Activated CD4-positive, CD25-positive, alpha-beta regulatory T cell treated with anti-CD3 and anti-CD28 coated beads, Interleukin-2, amount 50 U/mL, for 16 hours (primary cell): ENCODE measurements at places on chromosomes 12 and 14.

- DNase-seq = no peak
Measured at GRCh38 chr14:101207897-101208296, 304.4 kb upstream of the RTL1 start.

DNA sequence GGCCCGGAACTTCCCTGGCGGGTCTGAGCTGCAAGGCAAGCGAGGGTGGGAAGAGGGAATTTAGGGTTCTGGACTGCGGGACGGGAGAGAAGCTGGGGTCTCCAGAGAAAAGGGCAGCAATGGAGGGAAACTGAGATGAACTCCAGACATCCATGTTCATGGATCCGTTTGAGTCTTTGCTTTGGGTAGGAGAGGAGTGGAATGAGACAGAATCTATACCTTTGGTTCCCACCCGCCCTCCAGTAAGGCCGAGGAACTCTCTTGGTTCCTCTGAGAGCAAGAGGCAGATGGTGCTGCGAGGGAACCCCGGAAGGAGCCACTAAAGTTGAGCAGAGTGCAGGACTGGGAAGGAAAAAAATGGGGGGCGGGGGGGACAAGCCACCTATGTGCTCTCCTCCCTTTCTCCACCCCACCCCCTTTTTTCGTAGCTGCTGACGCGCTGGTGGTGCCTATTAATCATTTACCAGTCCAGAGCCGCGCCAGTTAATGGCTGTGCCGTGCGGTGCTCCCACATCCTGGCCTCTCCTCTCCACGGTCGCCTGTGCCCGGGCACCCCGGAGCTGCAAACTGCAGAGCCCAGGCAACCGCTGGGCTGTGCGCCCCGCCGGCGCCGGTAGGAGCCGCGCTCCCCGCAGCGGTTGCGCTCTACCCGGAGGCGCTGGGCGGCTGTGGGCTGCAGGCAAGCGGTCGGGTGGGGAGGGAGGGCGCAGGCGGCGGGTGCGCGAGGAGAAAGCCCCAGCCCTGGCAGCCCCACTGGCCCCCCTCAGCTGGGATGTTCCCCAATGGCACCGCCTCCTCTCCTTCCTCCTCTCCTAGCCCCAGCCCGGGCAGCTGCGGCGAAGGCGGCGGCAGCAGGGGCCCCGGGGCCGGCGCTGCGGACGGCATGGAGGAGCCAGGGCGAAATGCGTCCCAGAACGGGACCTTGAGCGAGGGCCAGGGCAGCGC lies 1.2 kb downstream of the SSTR1 start:
- no peak for DNase-seq

DNA sequence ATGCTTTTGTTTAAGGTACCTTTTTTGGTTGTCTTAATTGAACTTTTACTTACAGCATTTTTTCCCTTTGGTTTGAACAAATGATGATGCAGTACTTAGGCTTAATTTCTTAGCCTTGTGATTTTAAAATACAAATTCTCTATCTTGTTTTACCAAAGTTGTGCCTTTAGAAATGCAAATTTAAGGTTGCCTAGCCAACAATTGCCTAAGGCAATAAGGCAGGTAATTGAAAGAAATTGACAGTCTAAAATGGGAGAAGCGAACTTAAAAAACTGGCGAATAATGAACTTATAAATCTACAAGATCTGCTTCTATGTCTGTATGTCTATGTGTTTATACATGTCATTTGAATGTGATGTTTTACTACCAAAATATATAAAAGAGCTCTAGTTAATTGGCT lies 23.6 kb upstream of the CD69 start:
- DNase-seq = no peak

DNA sequence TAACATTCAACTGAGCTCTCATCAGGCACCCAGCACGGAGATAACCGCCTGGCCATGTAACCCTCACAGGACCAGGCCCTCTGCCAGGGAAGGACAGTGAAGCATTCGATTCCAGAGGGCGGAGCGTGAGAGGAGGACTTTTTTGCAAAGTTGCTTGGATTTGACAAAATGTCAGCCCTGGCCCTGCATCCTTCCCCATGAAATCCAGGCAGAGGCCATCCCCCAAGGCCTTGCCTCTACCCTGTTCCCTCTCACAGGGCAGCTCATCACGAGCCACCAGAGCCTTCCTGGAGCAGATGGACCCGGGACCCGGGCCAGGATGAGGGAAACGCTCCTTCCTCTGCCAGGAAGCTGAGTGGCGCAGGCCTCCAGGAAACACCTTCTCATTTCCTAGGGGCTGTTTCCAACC lies 17.0 kb downstream of the CAMKK2 start:
- no peak for DNase-seq

DNA sequence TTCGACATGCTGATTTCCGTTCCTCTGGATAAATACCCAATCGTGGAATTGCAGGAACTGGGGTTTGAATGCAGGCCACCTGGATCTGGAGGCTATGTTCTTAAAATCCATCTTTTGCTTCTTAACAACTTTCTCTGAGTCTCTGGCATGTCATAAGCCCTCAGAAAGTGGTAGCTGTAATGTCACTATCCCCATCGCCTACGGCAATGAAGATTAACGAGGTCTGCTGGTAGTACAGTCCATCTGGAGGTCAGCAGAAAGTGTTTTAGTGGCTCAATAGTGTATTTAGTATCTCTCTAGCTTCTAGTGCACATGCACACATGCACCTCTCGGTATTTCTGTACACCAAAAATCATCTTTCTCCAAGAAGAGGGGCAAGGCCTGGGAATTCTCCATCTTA lies 130.3 kb upstream of the NOS1 start:
- no peak for DNase-seq

- no peak for DNase-seq
Measured at GRCh38 chr12:28172434-28173030, 17.7 kb upstream of the CCDC91 start.

DNA sequence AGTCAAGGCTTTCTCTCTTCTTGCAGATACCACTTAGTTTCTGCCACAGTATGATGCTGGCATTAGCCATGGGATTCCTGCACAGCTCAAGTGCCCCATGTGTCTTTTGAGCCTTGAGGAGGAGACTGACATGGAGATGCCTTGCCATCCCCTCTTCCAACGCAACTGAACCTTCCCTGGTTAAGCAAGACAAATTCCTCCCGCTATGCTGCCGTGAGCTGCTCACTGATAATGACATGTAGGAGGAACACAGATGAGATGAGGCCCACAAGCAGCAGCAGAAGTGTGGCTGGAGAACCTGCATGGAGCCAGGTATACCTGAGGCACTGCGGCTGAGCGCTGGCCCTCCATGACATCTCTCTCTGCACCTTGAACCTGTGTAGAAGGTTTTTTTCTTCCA lies 15.4 kb upstream of the PPP1R1A start:
- DNase-seq = no peak

- DNase-seq = no peak
Measured at GRCh38 chr12:26452511-26452910, 257.1 kb downstream of the SSPN start.

DNA sequence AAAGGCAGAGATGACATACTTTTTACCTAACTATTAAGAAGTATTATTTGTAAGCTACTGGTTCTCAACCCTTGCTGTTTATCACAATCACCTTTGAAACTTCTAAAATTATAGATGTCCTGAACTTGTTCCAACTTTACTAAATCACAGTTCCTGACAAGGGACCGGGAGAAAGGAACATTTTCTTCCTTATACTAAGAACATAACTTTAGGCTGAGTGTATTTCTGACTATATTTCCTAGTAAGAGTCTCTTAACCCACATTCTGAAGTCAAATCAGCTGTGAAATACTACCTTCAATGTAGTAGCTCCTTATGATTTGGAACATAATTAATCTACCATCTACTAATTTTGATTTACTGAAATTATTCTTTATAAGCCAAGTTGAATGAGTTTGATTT lies 80.2 kb downstream of the BAZ1A start:
- no peak for DNase-seq

- no peak for DNase-seq
Measured at GRCh38 chr12:55729819-55730818, 1.3 kb upstream of the CD63 start.

GRCh38 chr14:90575336-90575735 lies 178.5 kb downstream of the CALM1 start:
- no peak for DNase-seq

DNA sequence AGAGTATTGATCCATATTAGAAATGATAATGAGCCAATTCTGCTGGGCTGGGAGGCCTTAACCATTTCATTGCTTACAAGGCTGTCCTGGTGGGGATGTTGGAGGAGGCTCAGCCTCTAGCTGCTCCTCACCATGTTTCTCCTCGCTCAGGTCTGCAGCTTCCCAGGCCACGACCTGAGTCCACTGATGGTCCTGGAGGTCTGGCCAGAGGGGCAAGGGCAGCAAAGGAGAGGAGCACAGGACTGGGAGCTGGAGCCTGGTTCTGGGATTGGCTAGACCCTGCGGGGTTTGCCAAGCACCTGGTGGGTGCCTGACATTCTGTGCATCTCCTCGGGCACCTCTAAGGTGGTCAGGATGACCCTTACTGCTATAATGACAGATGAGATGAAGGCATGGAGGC lies 92.6 kb downstream of the KIF26A start:
- DNase-seq = no peak

DNA sequence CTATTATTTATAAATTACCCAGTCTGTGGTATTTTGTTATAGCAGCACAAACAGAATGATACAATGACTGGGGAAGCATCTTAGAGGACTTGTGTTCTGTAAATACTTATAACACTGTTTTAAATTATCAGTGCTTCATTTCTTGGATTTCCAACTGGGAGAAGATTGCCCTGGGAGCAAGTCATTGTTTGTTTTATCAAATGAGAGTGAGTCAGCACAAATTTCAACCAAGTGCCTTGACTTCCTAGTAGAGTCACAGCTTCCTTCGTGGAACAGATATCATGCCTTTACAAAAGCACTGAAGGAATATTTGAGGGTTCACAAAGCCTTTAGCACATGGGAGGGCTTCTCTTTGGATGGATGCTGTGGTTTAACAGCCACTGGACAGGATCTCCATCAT lies 234.1 kb downstream of the KTN1 start:
- no peak for DNase-seq

GRCh38 chr12:3129301-3130056 lies 52.3 kb downstream of the TSPAN9 start:
- no peak for DNase-seq

DNA sequence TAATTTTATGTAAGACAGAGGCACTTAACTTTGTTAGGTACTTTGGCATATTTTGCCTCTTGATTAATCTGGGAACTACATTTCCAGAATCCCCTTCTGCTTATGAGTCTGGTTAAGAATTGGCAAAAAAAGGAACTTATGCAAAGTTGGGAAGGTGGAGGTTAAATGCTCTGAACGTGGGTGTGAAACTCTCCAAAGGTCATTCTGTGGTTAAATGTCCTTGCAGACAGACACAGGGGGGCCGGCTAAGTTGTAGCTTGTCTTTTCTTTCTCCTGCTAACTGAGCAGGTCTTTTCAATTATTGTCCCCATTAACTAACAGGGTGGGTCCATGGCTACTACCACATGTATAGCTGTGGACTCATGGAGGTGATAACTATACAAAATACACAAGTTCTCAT lies 248.6 kb upstream of the NOVA1 start:
- DNase-seq = no peak

DNA sequence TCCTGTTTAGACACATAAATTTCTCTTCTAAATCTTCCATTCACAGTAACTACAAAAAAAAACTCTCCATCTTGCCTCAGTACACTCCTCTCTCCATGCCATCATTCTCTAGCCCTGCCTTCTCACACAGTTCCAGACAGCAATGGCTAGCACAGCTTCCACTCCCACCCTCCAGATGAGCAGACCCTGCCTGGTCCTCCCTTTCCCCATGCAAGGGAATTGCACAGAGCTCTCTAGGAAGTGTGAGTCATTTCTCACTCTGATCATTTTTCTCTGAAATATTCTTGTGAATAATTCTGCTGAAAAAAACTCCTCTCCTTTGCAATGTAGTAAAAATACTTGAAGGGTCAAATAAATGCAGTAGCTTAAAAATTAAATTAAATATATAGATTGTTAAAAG lies 170.6 kb downstream of the BMP4 start:
- no peak for DNase-seq

DNA sequence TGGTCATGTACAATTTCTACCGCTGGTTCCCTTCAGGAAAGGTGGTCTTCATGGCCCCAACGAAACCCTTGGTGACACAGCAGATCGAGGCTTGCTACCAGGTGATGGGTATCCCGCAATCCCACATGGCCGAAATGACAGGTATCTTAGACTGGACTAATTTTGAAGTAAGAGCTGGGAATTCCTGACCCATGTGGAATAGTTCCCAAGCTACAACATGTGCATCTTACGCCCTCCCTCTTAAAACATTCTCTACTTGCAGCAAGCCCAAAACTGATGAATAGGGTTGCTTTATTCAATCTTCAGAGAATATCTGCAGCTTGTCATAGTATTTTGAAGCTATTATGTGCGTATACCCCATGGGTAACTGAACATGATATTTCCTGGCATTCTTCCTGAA lies 669 bp downstream of the FANCM start:
- no peak for DNase-seq

GRCh38 chr14:56733396-56733795 lies 76.9 kb downstream of the OTX2 start:
- no peak for DNase-seq

DNA sequence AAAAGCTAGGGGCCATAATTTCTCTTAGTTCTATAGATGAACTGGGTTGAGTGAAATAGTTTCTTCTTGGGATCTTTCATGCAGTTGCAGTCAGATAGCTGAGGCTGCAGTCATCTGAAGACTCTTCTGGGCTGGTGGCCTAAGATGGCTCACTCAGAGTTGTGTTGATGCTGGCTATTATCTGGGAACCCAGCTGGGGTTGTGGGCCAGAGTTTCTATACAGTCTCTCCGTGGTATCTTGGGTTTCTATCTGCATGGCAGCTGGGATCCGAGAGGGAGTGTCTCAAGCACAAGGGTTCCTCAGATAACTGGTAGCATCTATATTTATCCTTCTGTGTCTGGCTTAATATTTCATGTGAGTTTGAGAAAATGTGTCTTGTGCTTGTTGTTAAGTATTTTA lies 21.1 kb downstream of the AVPR1A start:
- DNase-seq = no peak

GRCh38 chr14:99759546-99759925 lies 33.7 kb upstream of the EML1 start:
- DNase-seq = no peak

DNA sequence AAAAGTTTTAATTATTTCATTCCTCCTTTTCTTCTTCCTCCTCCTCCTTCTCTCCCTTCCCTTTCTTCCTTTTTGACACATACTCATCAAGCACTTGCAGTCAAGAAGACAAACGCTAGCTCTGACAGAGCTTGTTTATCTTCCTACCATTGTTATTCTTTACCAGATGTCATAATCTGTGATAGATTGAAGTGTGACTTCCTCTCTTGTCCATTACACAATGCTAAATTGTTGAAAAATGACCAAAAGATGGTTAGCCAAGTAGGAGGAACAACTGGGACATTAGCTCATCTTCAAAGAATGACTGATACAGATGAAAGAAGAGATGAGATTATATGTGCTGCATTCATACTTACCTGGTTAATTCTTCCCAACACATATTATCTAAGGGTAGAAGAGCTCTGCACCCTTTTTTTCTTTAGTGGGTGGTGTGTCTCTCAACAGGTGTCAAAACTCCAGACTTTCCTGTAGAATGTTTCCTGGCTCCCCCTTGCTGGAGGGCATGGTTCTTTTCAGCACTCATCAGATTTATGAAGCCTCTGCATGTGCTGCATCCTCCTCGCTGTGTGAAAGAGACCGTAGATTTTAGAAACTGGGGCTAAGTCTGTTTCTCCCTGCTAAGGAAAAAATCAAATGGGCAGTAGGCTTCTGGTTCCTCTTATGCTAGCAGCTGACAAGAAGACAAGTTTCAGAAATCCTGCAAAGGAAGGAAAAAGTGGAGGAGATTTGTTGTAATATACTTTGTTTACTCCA lies 147.1 kb downstream of the TMX1 start:
- DNase-seq = no peak
